ENCODE measurements at places on chromosomes 2 and 18.
A peak's percentile ranks its signal among the peaks of the same experiment; 100 is the strongest.

- no peak for DNase-seq
Measured at GRCh38 chr18:70271742-70272141, 17.1 kb upstream of the SOCS6 start.

- DNase-seq = no peak
Measured at GRCh38 chr2:69789772-69790600, 39.5 kb upstream of the GMCL1 start.

DNA sequence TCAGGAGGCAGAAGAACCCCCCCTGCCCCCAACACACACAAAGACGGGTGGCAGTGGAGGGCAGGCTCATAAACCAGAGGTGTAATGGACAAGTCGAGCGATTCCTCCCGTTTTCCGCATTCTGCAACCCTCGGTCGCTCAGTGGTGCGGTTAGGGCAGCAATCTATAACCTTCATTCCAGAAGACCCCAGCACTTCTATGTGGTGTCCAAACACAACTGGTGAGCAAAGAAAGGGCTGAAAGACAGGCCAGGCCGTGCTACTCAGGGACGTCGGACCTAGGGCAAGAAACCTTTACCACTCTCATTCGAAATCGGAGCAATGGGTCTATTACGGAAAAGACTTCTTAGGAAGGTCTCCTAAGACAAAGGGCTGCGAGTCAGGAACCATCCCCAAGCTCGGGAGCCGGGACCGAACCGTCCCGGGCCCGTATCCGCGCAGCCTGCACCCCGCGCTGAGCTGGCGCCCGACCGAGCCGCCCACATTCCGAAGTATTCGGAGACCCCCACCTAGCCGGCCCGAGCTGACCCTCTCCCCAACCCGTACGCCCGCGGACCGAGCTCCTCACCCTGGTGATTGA lies 568 bp downstream of the ARL5A start:
- peak; percentile 28 for DNase-seq

GRCh38 chr2:14577843-14578242 lies 54.7 kb upstream of the LRATD1 start:
- DNase-seq = no peak

GRCh38 chr2:160044728-160045127 lies 17.7 kb downstream of the PLA2R1 start:
- no peak for DNase-seq

GRCh38 chr2:83686863-83687262 lies 772.2 kb downstream of the SUCLG1 start:
- DNase-seq = no peak

GRCh38 chr2:86703704-86704361 lies 16.3 kb upstream of the RMND5A start:
- DNase-seq = no peak

- DNase-seq = no peak
Measured at GRCh38 chr2:232286001-232286868, 92.3 kb upstream of the ALPP start.

DNA sequence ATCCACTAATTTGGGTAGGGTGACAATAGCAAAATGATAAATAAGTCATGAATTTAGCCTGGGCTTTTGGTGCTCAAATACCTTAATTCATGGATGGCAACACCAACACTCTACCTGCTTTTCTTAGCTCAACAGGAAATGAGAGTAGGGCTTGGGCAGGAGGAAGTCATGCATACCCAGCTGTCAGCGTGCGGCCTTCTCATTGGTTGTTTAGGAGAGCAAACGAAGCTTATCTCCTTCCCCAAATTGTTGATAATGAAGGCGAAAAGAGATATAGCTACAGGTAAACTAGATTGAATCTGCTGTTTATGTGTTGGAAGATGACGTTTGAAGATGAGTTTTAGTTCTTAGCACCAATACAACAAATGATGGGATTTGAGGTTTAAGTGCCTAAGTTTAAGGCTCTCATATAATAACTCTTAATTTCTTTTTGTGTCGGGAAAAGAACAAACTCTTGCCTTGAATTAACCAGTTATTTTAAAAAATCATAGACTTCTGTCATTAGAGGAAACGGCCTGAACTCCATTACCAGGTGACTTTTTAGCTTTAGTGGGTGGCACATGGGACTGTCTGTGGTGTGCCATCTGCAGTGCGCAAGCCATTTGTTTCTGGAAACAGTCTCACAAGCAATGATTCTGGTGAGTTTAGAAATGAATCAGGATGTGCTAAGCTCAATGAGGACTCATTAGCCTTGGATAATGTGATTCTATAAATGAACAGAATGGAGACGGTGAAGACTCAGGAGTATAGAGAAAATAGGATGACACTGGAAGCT lies 19.8 kb downstream of the MAP4K4 start:
- DNase-seq = peak; percentile 56
